D721Med (cell line): ENCODE measurements at places on chromosomes 7 and 10.

GRCh38 chr10:30182191-30183054 is 123.0 kb upstream of the JCAD start:
- DNase-seq = no peak

DNA sequence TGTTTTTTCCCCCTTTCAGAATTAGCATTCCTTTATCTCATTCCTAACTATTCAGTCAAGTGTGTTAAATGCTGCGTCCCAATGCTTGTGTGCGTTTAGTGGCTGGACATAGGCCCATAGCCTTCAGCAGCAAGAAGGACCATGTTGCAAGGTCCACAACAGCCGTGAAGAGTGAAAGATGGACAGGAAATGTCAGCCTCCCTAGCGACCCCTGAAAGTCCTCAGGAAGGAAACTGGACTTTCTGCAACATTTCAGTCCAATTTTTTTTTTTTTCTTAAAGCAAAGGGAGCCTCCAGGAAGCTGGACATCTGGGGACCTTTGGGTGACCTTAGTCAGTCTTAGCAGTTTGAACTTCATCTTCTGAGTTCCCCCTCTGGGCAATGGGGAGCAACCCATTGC is 550.7 kb upstream of the MGMT start:
- no peak for DNase-seq

- no peak for DNase-seq
These were observed 831 bp downstream of the CCDC7 start for GRCh38 chr10:32446536-32447406.

GRCh38 chr7:91503934-91504555 is 239.8 kb downstream of the FZD1 start:
- DNase-seq = no peak
